Activated CD4-positive, alpha-beta memory T cell treated with anti-CD3 and anti-CD28 coated beads, Interleukin-2, amount 10 ng/mL, durations not matched to agents 7 days and 5 days (primary cell): ENCODE measurements at places on chromosomes 1 and 21.

DNA sequence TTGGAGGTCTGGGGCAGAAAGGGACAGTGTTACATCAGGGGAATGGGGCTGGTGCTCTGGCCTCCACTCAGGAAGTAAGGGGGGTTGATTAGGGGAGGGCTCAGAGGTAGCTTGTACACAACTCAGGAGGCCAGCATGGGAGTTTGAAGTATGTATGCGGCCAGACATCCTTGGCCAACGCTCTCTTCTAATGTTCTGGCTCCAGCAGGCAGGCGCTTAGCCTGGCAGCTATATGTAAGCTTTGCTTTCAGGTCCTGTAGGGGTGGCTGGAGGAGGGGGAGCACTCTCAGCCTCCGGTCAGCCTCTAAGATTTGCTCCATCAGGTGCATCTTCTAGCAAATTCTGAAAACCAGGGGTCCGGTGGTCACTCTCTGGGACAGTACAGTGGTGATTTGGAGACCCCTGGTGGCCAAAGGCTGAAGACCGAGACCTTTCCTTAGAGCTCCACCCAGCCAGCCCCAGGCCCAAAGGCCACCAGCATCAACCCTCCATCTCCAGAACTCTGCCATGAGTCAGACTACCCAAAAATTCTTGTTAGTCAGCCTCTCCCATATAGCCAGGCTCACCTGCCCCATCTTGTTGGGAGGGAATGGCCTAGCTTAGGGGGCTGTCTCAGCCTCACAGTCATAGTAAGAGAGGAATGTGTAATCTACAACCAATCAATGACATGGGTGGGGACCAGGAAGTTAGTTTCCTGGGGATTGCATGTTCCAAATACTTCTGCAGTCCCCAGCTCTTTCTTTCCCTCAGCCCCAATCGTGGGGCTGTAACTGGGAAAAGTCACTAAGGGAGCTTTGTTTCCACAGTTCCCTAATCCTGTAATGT is 9.7 kb upstream of the COL8A2 start:
- H3K4me3 ChIP-seq: no peak overlapping the region
- H3K4me1 ChIP-seq: peaks cover 8% of the 10 kb centered on the region
- peaks cover 26% of the 10 kb centered on the region for H3K36me3 ChIP-seq
- peak; percentile 41 for DNase-seq
- no peaks in the 10 kb centered on the region for H3K27me3 ChIP-seq

DNA sequence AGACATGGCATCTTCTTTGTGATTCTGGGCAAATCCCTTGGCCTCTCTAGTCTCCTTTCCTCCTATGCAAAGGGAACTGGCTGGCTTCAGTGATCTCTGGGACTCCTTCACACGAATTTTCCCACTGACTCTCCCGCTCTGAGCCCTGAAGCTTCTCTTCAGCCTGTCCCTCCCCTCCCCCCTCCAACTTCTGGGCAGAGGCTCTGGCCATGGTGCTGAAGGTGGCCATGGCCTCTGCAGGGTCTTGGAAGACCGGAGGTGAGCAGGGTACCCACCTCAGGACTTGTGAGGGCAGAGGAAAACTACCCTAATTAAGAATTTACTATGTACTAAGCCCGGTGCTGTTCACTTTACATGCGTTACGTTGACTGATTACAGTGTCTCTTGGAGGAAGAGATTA is 29.4 kb upstream of the POU3F1 start:
- no peak overlapping the region for H3K4me3 ChIP-seq
- no peak overlapping the region for H3K27ac ChIP-seq
- H3K36me3 ChIP-seq: no peaks in the 10 kb centered on the region
- peak; percentile 20 for DNase-seq
- H3K27me3 ChIP-seq: peaks cover 12% of the 10 kb centered on the region

DNA sequence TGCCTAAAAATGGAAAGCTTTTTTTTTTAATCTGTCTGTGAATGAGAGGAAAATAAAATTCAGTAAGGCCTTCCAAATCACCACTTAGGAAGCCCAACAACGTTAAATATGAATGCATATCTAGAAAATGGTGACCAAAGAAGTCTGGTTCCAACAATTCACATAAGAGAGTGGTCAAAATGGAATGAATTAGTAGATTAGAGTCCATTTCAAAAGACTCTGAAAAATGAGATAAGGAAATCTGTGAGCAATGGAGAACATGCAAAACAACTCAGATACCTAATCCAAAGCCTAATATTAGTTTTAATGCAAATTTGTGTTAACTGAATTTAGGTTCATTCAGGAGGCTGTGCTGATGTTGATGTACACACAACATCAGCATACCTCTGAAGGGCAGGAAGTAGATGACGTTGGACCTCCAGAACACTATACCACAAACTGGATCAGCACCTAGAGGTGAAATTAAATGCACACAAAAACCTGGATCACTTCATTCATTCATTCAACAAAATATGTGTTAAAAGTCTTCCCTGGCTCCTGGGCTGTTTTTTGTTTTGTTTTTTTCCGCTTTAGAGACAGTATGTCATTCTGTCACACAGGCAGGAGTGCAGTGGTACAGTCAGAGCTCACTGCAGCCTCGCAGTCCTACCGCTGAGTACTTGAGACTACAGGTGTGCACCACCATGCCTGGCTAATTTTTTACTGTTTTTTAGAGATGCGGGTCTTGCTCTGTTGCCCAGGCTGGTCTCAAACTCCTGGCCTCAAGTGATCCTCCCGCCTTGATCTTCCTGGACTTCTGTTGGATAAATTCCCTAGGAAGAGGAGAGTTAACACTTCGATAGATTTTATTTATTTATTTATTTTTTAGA is 4.9 kb upstream of the BRWD1 start:
- no peaks in the 10 kb centered on the region for H3K27me3 ChIP-seq
- no peak for DNase-seq
- no peak overlapping the region for H3K4me3 ChIP-seq

- H3K4me1 ChIP-seq: no peaks in the 10 kb centered on the region
- peaks cover 17% of the 10 kb centered on the region for H3K27me3 ChIP-seq
- H3K4me3 ChIP-seq: no peak overlapping the region
These were observed 48.1 kb downstream of the STUM start for GRCh38 chr1:226596531-226597165.

DNA sequence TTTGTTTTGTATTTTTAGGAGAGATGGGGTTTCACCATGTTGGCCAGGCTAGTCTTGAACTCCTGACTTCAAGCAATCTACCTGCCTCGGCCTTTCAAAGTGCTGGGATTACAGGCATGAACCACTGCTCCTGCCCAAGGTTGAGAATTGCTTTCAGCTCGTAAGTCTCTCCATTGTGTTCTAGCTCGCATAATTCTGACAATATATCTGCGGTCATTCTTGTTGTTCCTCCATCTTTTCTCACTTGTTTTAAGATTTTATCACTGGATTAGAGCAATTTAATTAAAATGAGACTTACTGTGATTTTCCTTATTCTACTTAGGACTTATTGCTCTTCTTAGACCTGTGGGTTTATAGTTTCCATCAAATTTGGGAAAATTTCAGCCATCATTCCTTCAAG is 102.9 kb downstream of the AHCTF1 start:
- no peak overlapping the region for H3K27ac ChIP-seq
- no peak for DNase-seq
- H3K27me3 ChIP-seq: no peaks in the 10 kb centered on the region
- H3K4me1 ChIP-seq: no peaks in the 10 kb centered on the region
- H3K36me3 ChIP-seq: peaks cover 6% of the 10 kb centered on the region

DNA sequence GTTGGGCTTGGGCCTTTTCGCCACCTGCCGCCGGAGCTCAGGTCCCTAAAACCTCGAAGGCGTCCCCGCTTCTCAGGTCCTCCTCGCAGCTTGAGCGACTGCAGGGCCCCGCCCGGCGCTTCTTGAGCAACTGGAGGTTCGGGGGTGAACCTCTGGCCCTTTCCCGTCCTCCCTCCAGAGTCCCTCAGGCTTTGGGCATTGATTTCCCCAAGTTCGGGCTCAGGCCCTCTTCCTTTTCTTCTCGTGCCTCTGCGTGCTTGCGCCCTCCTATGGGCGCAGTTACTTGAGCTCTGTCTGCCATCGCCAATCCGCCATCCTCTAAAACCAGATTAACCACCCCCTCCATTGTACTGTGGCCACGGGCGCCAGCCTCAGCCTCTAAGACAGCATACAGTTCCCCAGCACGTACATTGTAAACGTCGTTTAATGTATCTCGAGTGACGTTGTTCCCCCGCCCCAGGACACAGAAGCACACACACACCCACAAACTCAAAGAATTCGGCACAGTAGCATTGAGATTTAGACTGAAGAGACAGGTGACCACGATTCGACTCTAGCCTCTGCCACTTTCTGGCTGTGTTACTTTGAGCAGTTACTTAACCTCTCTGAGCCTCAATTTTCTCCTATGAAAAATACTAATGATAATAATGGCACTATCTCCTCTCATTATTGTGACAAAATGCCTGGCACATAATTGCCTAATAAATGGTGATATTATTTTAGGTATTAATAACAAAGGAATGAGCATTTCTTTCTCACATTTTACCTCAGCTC is 22.6 kb downstream of the BTG2 start:
- no peaks in the 10 kb centered on the region for H3K36me3 ChIP-seq
- H3K4me1 ChIP-seq: peaks cover 57% of the 10 kb centered on the region
- DNase-seq: peak; percentile 80
- H3K27me3 ChIP-seq: no peaks in the 10 kb centered on the region
- peak overlapping the region; percentile 75 for H3K4me3 ChIP-seq

DNA sequence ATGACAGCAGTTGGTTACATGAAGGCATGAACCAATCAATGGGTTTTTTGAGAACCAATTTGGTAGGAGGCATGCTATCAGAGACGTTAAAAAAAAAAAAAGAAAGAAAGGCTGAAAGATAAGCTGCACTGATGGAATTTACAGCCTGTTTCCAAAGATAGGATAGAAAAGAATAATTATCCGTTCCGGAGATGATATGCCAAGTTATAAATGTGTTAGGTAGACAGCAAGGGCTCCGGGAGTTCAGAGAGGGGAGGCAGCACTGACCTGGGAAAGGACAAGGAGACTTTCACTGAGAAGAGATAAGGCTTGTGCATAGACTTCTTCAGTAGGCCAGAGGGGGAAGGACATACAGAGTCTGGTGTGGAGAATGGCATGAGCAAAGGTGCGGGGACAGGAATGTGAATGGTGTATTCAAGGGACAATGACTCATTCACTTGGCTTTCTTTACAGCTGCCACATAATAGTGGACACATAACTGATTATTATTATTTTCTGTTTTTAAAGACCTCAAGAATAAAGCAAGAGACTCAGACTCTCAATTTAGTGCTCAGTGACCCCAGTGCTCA is 24.8 kb upstream of the ACBD6 start:
- H3K4me1 ChIP-seq: no peaks in the 10 kb centered on the region
- no peak overlapping the region for H3K4me3 ChIP-seq
- DNase-seq: no peak
- peaks cover 7% of the 10 kb centered on the region for H3K27me3 ChIP-seq
- no peak overlapping the region for H3K27ac ChIP-seq
- no peaks in the 10 kb centered on the region for H3K36me3 ChIP-seq

GRCh38 chr1:81950591-81951244 is 150.0 kb downstream of the ADGRL2 start:
- H3K4me1 ChIP-seq: no peaks in the 10 kb centered on the region
- H3K4me3 ChIP-seq: no peak overlapping the region
- H3K27me3 ChIP-seq: no peaks in the 10 kb centered on the region
- no peaks in the 10 kb centered on the region for H3K36me3 ChIP-seq
- H3K27ac ChIP-seq: no peak overlapping the region

DNA sequence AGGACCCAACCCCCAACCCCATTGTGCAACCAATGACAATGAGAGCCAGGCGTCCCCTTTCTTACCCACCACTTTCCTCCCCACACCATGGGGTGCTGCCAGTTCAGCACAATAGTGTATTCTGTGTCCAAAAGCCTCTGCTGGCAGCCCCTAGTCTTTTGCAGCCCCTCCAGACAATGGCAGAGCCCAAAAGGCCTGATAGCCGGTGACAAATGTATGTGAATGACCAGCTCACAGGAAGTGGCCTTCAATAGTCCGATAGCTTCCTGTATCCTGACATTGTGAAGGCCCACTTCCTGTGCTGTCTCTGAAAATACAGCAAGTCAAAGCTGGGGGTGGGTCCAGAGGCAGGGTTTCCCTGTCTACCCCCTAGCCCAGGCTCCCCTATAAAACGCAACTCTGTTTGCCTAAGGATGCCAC is 16.6 kb downstream of the SMIM12 start:
- H3K27ac ChIP-seq: no peak overlapping the region
- H3K4me1 ChIP-seq: peaks cover 10% of the 10 kb centered on the region
- H3K27me3 ChIP-seq: no peaks in the 10 kb centered on the region
- no peaks in the 10 kb centered on the region for H3K36me3 ChIP-seq
- H3K4me3 ChIP-seq: no peak overlapping the region

DNA sequence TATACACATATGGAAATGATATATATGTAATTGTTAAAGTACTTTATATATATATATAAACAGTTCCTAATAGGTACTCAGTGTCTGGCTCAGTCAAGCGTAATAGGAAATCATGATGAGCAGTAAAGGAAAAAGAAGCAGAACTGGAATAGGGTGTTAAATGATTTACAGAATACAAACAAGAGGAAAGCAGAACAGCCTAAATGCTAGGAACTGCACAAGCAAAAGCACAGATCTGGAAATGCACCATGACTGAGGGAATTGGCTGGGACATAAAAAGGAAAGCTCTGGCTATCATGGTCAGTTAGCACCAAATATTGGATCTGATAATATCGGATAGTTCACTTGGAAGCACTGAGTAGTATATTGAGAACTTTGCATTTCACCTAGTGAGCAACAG is 51.8 kb downstream of the SLC44A5 start:
- no peaks in the 10 kb centered on the region for H3K36me3 ChIP-seq
- H3K27me3 ChIP-seq: no peaks in the 10 kb centered on the region
- H3K27ac ChIP-seq: no peak overlapping the region
- H3K4me1 ChIP-seq: no peaks in the 10 kb centered on the region

DNA sequence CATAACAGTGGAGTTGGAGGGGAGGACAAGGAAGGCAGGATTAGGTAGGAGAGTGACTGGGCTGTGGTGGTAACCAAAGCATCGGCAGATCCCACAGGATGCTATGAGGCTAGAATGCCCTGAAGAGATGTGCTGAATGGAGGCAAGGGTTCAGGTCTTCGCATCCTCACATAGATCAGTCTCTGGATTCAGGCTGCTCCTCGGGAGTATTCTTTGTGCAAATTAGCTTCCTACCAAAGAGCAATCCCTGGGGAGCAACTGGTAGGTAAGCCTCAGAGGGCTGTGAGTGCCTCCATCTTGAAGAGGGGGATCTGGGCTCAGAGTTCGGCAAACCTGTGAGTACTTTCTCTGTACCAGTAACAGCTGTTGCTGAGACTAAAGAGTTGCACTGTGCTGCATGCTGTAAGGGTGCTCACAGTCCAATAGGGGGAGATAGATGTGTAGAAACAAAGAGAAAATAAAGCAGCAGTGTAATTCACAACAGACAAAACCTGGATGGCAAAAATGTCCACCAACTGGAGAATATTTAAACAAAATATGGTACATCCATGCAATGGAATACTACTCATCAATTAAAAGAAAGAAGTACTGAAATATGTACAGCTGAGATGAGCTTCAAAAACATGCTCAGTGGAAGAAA is 322.4 kb upstream of the DEPDC1 start:
- no peaks in the 10 kb centered on the region for H3K27me3 ChIP-seq
- no peak for DNase-seq
- no peak overlapping the region for H3K27ac ChIP-seq
- no peak overlapping the region for H3K4me3 ChIP-seq
- no peaks in the 10 kb centered on the region for H3K36me3 ChIP-seq

GRCh38 chr1:1943834-1944570 is 24.9 kb upstream of the TMEM52 start:
- H3K27ac ChIP-seq: no peak overlapping the region
- peak; percentile 51 for DNase-seq
- H3K4me1 ChIP-seq: peaks cover 1% of the 10 kb centered on the region
- H3K27me3 ChIP-seq: no peaks in the 10 kb centered on the region
